ENCODE measurements at places on chromosomes 6 and 20. TPM values are rescaled to one million over a fixed set of nuclear protein-coding genes. Genes with fewer than 3 reads are reported as not detected.

Gene C20orf144
- total RNA-seq, result 0.26 TPM

Gene RFX6
- total RNA-seq, result not detected

- no peak overlapping the region for H3K27ac ChIP-seq
- no peak for DNase-seq
- no peaks in the 10 kb centered on the region for H3K4me1 ChIP-seq
- H3K27me3 ChIP-seq, result no peaks in the 10 kb centered on the region
- no peaks in the 10 kb centered on the region for H3K36me3 ChIP-seq
These were observed 535.4 kb downstream of the EPM2A start for GRCh38 chr6:145199961-145200360.

GRCh38 chr6:72952808-72953630, 272.3 kb downstream of the KHDC1L start:
- no peak overlapping the region for H3K27ac ChIP-seq
- DNase-seq, result no peak
- no peaks in the 10 kb centered on the region for H3K4me1 ChIP-seq
- no peak overlapping the region for H3K4me3 ChIP-seq
- no peaks in the 10 kb centered on the region for H3K27me3 ChIP-seq

Gene POM121L2
- total RNA-seq, result not detected

Gene MAP7
- total RNA-seq, result 0.39 TPM
